ENCODE measurements at places on chromosomes 3 and 15. TPM values are rescaled to one million over a fixed set of nuclear protein-coding genes. Genes with fewer than 3 reads are reported as not detected.

GRCh38 chr15:89912145-89912673 lies 543 bp downstream of the ARPIN start:
- no peak for DNase-seq

DNA sequence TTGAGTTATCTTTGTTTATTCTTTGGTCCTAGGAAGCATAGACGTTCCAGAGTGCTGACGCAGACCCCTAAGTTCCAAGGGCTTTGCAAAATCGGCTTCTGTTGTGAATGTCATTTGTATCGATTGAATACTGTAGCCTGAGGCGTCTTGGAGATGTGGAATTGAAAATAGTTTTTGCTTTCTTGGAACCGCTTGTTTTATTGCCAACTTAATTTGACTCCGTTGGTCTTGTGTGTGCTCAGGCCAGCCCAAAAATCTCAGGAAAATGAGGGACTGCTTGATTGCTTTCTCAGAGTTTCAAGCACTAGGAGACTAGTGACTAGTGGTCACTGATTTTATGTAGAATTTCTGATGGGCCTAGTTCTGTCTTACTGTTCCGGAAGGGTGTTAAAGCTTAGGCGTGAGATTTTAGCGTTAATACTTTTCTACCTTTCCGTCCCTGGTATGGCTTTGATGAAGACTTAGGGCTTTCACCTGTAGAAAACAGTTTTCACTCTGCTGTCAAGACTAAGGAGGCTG lies 263 bp upstream of the UTS2B start:
- no peak for DNase-seq

DNA sequence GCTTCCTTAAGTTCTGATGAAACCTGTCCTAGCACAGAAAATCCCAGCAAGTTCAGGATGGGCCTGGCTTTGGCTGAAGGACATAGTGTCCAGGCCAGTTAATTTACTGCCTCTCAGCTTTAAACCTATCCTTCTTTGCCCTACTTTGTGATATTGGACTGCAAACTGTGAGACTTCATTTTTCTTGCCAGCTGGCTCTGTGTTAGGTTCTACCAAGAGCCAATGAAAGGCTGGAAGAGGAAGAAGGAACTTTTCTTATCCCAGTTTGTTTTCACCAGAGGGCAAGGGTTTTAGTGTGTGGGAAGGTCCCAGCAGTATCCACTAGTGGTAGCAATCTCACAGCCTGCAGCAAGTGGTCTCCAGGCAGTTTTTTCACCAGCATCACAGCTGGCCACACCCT lies 18.2 kb downstream of the DCUN1D1 start:
- no peak for DNase-seq

CPN2 gene
- not detected for total RNA-seq

Data from hematopoietic multipotent progenitor cell (in vitro differentiated cells).